ACHN (cell line): ENCODE measurements at places on chromosomes 5 and 9.

DNA sequence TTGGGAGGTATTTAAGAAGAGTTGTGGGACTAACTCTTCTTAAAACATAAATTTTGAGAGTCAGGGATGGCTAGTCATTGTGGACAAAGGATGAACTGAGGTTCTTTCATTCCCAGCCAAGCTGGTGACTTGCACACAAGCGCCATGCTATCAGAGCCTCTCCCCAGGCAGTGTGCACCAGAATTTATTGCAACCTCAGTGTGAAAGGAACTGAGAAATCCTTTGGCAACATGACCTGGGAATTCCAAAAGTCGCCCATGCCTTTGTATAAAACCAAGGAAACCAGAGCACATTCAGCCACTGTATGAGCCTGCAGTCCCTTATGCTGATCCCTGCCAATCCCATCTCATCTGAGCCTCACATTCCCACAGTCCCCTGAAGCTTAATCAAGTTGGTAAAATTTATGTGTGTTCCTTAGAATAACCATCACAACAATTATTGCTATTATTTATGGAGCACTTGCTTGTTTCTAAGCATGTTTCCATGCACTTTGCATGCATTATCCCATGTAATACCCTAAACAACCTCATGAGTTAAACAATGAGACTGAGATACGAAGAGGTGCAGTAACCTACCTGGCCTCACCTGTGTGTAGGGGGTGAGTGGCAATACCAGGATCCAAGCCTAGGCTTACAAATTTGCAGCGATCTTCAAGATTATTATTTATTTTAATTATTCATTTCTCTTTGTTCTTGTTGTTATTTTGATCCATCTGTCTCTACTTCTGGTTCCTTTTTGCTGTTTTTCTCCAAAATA, 116.4 kb downstream of the NTRK2 start:
- no peak for DNase-seq

DNA sequence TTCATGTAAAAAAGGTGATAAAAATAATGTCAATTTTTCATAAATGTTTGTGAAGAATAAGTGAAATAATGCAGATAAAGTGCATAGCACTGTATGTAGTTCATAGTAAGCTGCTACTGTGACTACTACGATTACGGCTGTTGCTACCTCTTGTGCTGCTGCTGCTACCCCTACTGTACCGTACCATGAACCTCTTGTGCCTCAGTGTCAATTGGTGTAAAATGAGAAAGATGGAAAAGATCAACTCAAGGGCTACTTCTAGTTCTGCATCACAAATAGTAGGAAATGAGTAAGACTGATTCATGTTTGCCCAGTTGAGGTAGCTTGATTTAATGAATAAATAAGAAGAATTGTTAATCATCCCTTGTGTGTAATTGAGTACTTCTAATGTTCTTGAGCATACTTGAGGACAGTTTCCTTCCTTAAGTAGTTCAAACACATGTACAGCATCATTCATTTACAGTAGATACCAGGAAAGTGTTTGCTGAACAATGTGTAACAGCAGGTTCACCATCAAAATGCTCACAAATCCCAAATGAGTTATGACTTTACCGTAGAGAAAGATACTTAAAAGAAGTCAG, 200.0 kb upstream of the ATP10B start:
- no peak for DNase-seq

- DNase-seq, result no peak
Measured at GRCh38 chr9:70688704-70689103, 274.2 kb upstream of the KLF9 start.

- peak; percentile 2 for DNase-seq
Measured at GRCh38 chr5:113447498-113448050, 12.8 kb upstream of the TSSK1B start.
